OCI-LY7 (cell line): ENCODE measurements at places on chromosomes 2 and 18.

DNA sequence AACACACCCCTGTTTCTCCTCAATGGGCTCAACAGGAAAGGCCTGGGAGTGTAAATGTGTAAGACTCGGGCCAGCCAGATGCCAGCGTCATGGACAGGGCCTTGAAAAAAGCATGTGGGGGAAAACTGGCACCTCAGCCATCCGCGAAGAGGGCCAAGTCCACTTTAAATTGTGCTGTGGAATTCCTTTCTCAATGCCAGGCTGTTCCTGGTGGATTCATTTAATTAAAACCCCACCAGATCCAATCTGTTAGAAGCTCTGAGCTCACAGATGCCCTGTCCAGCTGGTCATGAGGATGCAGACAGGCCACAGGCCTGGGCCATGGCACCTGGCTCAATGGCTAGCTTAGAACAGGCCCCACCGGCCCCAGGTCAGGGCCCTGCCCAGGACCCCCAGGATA, 24.8 kb downstream of the KCNK3 start:
- no peak for DNase-seq

DNA sequence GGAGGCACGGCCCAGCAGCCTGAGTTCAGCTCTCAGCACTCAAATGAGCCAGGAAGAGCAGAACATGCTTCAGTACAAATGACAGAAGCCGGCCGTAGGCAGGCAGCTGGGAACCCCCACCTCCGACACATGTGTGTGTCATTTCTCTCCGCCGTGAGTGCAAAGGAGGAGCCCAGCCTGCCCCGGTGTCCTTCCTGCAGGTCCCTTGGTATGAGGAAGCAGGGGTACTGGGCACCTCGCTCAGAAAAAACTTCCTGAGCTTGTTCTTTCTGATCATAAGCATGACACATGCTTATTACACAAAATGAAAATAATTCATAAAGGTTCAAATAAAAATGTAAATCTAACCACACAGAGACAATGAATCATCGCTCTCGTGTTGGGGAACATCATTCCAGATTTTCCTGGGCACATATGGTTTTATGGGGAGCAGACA, 35.3 kb downstream of the KCNF1 start:
- no peak for DNase-seq

GRCh38 chr2:9288681-9289338, 82.2 kb downstream of the ASAP2 start:
- DNase-seq: no peak

DNA sequence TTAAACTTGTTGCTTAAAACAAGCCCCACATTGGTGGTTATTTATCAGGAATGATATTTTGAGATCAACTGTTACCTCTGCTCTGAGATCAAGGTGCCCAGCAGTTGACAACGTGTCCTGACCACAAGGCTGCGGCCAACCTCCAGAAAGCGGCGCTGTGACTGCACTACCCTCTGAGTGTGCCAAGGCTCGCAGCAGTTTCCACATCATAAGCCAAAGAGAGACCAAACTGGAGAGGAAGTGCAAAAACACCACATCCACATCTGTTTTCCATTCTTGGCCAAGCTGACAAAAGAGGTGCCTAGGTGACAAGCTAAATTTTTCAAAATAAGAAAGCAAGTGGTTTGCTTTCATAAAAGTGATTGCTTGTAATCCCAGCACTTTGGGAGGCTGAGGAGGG, 410.8 kb upstream of the POU3F3 start:
- DNase-seq: no peak

GRCh38 chr2:13115643-13116042, 398.9 kb downstream of the TRIB2 start:
- no peak for DNase-seq

DNA sequence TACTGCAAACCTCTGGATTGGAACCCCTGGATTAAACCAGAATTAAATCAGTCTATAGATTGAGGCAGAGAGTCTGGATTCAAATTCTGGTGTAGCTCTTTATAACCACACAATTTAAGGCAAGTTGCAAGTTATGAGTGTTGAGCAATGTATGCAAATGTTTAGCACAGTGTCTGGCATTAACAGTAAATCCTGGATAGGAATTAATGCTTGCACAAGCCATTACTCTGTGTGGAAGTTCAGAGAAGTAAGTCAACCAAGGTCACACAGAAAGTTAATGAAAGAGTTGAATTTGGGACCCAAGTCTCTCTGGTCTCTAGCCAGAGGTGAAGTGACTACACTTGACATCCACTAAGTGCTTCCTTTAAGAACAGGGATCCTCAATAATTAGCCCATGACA, 2.0 kb upstream of the MARCO start:
- no peak for DNase-seq

- DNase-seq: no peak
Measured at GRCh38 chr2:105877945-105878344, 133.2 kb downstream of the NCK2 start.

GRCh38 chr18:51092117-51092516, 62.1 kb downstream of the SMAD4 start:
- no peak for DNase-seq

- DNase-seq: peak; percentile 1
Measured at GRCh38 chr2:20868377-20868776, 45.5 kb upstream of the LDAH start.

GRCh38 chr2:142951190-142952007, 73.9 kb downstream of the KYNU start:
- DNase-seq: no peak

GRCh38 chr18:54389143-54389505, 31.4 kb downstream of the C18orf54 start:
- no peak for DNase-seq

DNA sequence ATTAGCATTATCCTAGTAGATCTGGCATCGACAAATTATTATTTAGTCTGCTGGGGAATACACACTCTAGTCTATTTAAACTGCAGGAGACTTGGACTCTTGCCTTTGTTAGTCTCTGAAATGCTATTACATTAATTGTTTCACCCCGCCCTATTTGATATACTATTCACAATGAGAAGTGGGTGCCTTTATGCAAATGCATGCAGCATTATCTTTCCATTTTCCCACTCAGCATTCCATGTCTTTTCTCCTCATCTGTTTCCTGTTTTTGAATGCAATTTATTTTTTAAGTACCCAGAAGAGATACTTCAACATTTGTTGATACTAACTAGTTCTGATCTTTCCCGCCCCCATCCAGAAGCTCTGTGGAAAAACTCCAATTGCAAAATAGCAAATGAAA, 395.3 kb upstream of the NXPH2 start:
- no peak for DNase-seq

- DNase-seq: no peak
Measured at GRCh38 chr18:31649978-31650719, 34.2 kb downstream of the B4GALT6 start.

- DNase-seq: no peak
Measured at GRCh38 chr2:179298666-179299065, 34.0 kb upstream of the SESTD1 start.

DNA sequence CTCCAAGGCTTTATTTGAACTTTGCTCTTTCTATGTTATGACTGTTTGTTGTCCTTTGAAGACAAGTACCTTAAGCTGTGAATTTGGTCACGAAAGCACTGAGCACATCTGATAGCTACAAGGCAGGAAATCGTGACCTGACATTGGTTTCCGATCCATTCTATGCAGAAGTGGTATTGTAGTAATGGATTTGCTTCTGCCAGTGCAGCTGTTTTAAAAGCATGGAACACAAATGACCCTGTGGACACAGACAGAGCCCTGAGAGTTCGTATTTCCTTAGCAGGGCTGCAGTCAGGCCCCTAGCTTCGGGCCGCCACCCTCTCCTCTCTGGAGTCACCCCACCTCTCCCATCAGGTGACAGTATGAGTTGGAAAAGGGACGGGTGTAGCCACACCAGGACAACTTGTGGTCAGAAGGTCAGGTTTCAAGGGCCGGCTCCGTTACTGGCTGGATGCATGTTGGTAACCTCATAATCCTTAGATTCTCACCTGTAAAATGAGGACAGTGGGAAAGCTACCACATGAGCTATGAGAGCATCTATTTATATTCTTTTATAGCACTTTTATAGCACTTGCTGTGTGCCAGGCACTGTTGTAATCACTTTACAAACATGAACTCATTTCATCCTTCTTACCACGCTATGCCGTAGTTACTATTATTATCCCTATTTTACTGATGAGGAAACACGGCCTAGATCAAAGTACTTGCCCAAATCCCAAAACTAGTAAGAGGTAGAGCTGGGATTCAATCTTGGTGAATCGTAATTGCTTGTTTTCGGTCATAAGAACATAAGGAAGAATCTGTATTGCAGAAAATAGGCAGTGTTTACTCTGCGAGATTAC, 70.2 kb downstream of the SPATS2L start:
- no peak for DNase-seq

- peak; percentile 35 for DNase-seq
Measured at GRCh38 chr2:86038291-86039081, 67.2 kb downstream of the POLR1A start.

GRCh38 chr2:23533338-23533695, 148.3 kb downstream of the KLHL29 start:
- no peak for DNase-seq
